ENCODE measurements at places on chromosomes 5 and 9.

DNA sequence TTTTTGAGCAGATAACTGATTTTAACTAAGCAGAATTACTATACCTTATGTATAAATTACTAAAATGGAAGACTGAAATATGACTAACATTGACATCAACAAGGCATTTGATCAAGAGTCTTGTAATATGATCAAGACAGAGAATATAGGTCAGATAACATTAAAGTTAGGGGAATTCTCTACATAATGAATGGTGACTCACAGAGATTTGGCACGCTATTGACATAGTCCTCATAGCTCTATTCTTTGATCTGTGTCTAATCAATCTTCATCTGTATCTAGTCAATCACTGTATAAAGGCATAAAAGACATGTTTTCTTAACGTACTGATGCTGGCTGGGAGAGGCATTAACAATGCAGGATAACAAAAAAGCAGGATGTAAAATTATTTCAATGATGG is 17.4 kb downstream of the ABITRAM start:
- DNase-seq, result no peak
- no peak overlapping the region for H3K4me3 ChIP-seq
- H3K36me3 ChIP-seq, result no peaks in the 10 kb centered on the region
- H3K27ac ChIP-seq, result no peak overlapping the region

GRCh38 chr5:5101676-5102075 is 38.5 kb upstream of the ADAMTS16 start:
- DNase-seq, result no peak
- H3K4me3 ChIP-seq, result no peak overlapping the region

DNA sequence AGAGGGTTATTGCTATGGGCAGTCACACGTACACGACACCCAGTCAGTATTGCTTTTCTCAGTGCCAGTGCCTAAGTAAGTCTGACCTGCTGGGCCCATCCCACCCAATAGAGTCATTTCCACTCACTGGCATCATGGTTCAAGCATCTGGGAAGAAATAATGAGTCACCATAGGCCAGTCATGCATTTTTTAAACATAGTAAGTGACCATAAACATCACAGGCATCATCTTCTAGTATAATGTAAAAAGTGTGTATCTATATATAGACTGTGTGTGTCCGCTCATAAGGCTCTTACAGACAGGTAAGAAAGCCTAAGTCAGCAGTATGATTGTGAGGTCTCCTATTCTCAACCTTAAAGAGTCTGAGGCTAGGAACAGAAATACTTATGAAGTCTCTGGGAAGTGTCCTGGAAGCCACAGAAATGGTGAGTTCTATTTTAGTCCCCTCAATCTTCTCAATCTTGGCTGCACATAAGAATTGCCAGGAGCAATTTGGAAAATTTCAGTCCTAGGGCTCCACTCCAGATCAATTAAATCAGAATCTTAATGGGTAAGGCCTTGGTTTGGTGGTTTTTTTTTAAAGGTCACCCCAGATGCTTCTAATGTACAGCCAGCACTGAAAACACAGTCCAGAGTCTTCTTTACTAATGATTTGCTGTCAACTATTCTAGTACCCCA is 65.2 kb downstream of the ZNF366 start:
- H3K4me3 ChIP-seq, result no peak overlapping the region
- no peaks in the 10 kb centered on the region for H3K27me3 ChIP-seq
- no peaks in the 10 kb centered on the region for H3K4me1 ChIP-seq
- no peak overlapping the region for H3K27ac ChIP-seq

GRCh38 chr5:67331296-67331925 is 134.8 kb upstream of the CD180 start:
- DNase-seq, result no peak
- no peaks in the 10 kb centered on the region for H3K27me3 ChIP-seq
- H3K4me3 ChIP-seq, result no peak overlapping the region

- DNase-seq, result no peak
- no peak overlapping the region for H3K4me3 ChIP-seq
- H3K27me3 ChIP-seq, result no peaks in the 10 kb centered on the region
- no peak overlapping the region for H3K27ac ChIP-seq
Measured at GRCh38 chr5:92556747-92557146, 1024.3 kb downstream of the NR2F1-AS1 start.

GRCh38 chr5:142641711-142642110 is 44.2 kb downstream of the FGF1 start:
- no peaks in the 10 kb centered on the region for H3K36me3 ChIP-seq
- no peak overlapping the region for H3K27ac ChIP-seq
- no peak overlapping the region for H3K4me3 ChIP-seq

- H3K27ac ChIP-seq, result no peak overlapping the region
- H3K36me3 ChIP-seq, result no peaks in the 10 kb centered on the region
- no peak for DNase-seq
- no peak overlapping the region for H3K4me3 ChIP-seq
Measured at GRCh38 chr5:104635227-104635626, 1072.6 kb upstream of the NUDT12 start.

GRCh38 chr5:79521156-79521555 is 7.2 kb upstream of the HOMER1 start:
- no peaks in the 10 kb centered on the region for H3K27me3 ChIP-seq
- H3K4me3 ChIP-seq, result no peak overlapping the region
- H3K4me1 ChIP-seq, result no peaks in the 10 kb centered on the region
- no peaks in the 10 kb centered on the region for H3K36me3 ChIP-seq
- H3K27ac ChIP-seq, result no peak overlapping the region
- DNase-seq, result no peak

GRCh38 chr9:126053913-126054312 is 272.7 kb upstream of the MVB12B start:
- H3K27me3 ChIP-seq, result no peaks in the 10 kb centered on the region
- H3K4me3 ChIP-seq, result no peak overlapping the region
- DNase-seq, result no peak
- no peaks in the 10 kb centered on the region for H3K4me1 ChIP-seq

DNA sequence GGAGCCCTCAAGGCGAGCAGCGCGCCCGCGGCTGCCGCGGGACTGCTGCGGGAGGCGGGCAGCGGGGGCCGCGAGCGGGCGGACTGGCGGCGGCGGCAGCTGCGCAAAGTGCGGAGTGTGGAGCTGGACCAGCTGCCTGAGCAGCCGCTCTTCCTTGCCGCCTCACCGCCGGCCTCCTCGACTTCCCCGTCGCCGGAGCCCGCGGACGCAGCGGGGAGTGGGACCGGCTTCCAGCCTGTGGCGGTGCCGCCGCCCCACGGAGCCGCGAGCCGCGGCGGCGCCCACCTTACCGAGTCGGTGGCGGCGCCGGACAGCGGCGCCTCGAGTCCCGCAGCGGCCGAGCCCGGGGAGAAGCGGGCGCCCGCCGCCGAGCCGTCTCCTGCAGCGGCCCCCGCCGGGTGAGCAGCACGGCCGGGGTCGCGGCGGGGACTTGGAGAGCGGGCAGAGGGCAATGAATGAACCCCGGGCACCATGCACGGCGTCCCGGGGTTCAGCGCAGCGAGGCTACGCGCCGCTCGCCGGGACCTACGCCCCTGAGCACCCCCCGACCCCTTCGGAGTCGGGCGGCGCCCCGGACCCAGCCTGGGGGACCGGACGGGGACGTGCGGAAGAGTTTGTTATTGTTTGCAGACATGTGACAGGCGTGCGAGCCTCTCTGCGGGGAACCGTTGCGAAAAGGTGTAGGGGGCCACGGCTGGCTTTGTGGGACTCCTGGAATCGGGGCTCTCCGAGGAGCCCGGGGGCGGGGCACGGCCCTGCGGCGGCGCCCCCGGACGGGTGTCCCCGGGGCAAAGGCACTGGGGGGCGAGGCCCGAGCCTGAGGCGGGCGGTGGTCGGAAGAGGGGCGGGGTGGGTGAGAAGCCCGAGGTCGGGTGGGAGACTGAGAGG is 553 bp downstream of the MAP3K1 start:
- DNase-seq, result peak; percentile 72
- H3K27ac ChIP-seq, result peak overlapping the region; percentile 28
- H3K36me3 ChIP-seq, result no peaks in the 10 kb centered on the region

GRCh38 chr5:60497706-60498500 is 202.1 kb downstream of the DEPDC1B start:
- no peak overlapping the region for H3K4me3 ChIP-seq
- no peak for DNase-seq
- H3K27ac ChIP-seq, result no peak overlapping the region
- H3K4me1 ChIP-seq, result peaks cover 3% of the 10 kb centered on the region
- no peaks in the 10 kb centered on the region for H3K36me3 ChIP-seq

GRCh38 chr5:120454094-120454798 is 9.9 kb upstream of the PRR16 start:
- no peaks in the 10 kb centered on the region for H3K27me3 ChIP-seq
- H3K27ac ChIP-seq, result no peak overlapping the region
- no peak overlapping the region for H3K4me3 ChIP-seq
- H3K36me3 ChIP-seq, result no peaks in the 10 kb centered on the region
- H3K4me1 ChIP-seq, result no peaks in the 10 kb centered on the region
- no peak for DNase-seq

- no peak overlapping the region for H3K4me3 ChIP-seq
- H3K27me3 ChIP-seq, result no peaks in the 10 kb centered on the region
- H3K4me1 ChIP-seq, result peaks cover 2% of the 10 kb centered on the region
- H3K27ac ChIP-seq, result no peak overlapping the region
- DNase-seq, result no peak
Measured at GRCh38 chr5:65359981-65360380, 121.7 kb downstream of the ADAMTS6 start.

- no peak overlapping the region for H3K27ac ChIP-seq
- no peaks in the 10 kb centered on the region for H3K27me3 ChIP-seq
- H3K4me1 ChIP-seq, result no peaks in the 10 kb centered on the region
- DNase-seq, result no peak
Measured at GRCh38 chr5:131634238-131634637, 791 bp downstream of the RAPGEF6 start.

DNA sequence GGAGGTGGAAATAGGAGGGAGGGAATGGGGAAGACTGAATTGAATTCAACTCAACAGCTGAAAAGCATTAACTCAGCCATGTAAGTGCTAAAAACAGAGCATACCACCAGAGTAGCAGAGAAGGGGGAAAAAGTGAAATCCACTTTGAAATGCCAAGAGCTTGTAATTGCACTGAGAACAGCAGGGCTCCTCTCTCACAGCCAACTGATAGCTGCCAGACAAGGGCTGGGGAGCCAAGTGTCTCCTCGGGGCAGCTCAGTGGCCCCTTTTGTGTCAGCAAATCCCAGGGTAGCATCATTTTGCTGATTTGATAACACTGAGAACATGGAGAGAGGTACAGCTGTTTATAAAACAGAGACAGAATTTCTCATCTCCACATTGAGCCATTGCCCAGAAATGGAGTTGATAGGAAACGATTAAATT is 182.5 kb downstream of the FRMD3 start:
- H3K4me1 ChIP-seq, result no peaks in the 10 kb centered on the region
- no peaks in the 10 kb centered on the region for H3K36me3 ChIP-seq
- H3K27me3 ChIP-seq, result no peaks in the 10 kb centered on the region

DNA sequence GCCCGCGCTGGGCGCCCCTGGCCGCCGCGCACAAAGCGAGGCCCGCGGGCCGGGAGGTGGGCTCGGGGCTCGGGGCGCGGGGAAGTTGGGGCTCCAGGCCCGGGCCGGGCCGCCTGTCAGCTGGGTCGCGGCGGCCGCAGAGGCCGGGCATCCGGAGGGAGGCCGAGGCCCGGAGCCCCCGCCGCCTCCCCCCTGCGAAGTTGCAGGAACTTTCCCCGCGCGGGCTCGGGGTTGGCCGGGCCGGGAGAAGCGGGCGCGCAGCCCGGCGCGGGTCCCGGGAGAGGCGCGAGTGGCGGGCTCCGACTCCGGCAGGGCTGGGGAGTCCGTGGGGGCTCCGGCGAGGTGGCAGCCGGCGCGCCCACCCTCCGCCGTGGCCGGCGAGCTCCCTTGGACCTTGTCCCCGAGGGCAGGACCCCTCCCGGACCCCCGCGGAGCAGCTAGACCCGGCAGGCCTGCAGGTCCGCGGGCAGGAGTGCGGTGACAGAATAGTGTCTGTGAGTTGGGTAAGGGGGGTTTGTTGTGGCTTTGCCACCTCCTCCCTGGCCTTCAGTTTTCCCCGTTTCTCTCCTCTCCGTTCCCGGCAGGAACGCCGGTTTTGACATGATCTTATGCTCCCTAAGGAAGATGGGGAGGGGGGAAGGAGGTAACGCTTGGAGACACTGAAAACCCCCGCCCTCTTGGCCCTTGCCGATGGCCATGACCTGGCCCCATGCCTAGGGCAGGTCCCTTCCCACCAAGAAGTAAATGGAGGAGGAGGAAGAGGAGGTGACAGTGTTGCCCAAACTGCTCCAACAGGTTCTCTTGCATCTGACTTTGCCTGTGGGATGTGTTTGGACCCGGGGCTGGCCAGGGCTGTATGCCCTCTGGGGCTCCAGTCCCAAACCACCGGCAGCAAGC is 942 bp downstream of the PHF2 start:
- peaks cover 16% of the 10 kb centered on the region for H3K27me3 ChIP-seq
- peak overlapping the region; percentile 91 for H3K4me3 ChIP-seq
- no peak for DNase-seq
- no peaks in the 10 kb centered on the region for H3K36me3 ChIP-seq
- H3K4me1 ChIP-seq, result peaks cover 21% of the 10 kb centered on the region

GRCh38 chr9:110029429-110029955 is 178.5 kb downstream of the C9orf152 start:
- no peak overlapping the region for H3K4me3 ChIP-seq
- H3K27ac ChIP-seq, result no peak overlapping the region
- H3K36me3 ChIP-seq, result no peaks in the 10 kb centered on the region
- no peaks in the 10 kb centered on the region for H3K27me3 ChIP-seq
- DNase-seq, result no peak

- H3K27me3 ChIP-seq, result no peaks in the 10 kb centered on the region
- no peak overlapping the region for H3K4me3 ChIP-seq
- no peaks in the 10 kb centered on the region for H3K4me1 ChIP-seq
- no peaks in the 10 kb centered on the region for H3K36me3 ChIP-seq
- DNase-seq, result no peak
- no peak overlapping the region for H3K27ac ChIP-seq
Measured at GRCh38 chr9:130549093-130549735, 30.2 kb upstream of the FUBP3 start.

GRCh38 chr5:150931368-150931965 is 26.7 kb upstream of the ZNF300 start:
- no peaks in the 10 kb centered on the region for H3K36me3 ChIP-seq
- no peak for DNase-seq
- no peaks in the 10 kb centered on the region for H3K4me1 ChIP-seq
- H3K4me3 ChIP-seq, result no peak overlapping the region
- peaks cover 3% of the 10 kb centered on the region for H3K27me3 ChIP-seq

- H3K27ac ChIP-seq, result no peak overlapping the region
- H3K27me3 ChIP-seq, result no peaks in the 10 kb centered on the region
- DNase-seq, result no peak
- H3K4me3 ChIP-seq, result no peak overlapping the region
- no peaks in the 10 kb centered on the region for H3K36me3 ChIP-seq
- no peaks in the 10 kb centered on the region for H3K4me1 ChIP-seq
Measured at GRCh38 chr5:45795458-45795857, 99.3 kb upstream of the HCN1 start.

- no peak overlapping the region for H3K27ac ChIP-seq
- DNase-seq, result no peak
- no peak overlapping the region for H3K4me3 ChIP-seq
Measured at GRCh38 chr5:50655067-50655809, 11.2 kb upstream of the PARP8 start.

- DNase-seq, result no peak
- no peak overlapping the region for H3K27ac ChIP-seq
- no peaks in the 10 kb centered on the region for H3K36me3 ChIP-seq
- no peak overlapping the region for H3K4me3 ChIP-seq
Measured at GRCh38 chr5:172944741-172945140, 14.5 kb upstream of the RPL26L1 start.

GRCh38 chr5:112971276-112971675 is 5.3 kb upstream of the DCP2 start:
- H3K4me1 ChIP-seq, result peaks cover 6% of the 10 kb centered on the region
- H3K36me3 ChIP-seq, result no peaks in the 10 kb centered on the region
- no peaks in the 10 kb centered on the region for H3K27me3 ChIP-seq
- no peak for DNase-seq
- H3K27ac ChIP-seq, result no peak overlapping the region
- no peak overlapping the region for H3K4me3 ChIP-seq

All from H1 (cell line).